Activated CD8-positive, alpha-beta T cell treated with anti-CD3 and anti-CD28 coated beads, Interleukin-2, amount 10 ng/mL, durations not matched to agents 7 days and 5 days (primary cell): ENCODE measurements at places on chromosomes 2 and 18. TPM values are rescaled to one million over a fixed set of nuclear protein-coding genes. Genes with fewer than 3 reads are reported as not detected.

The CXCR4 gene
- total RNA-seq, result 219 TPM

The CCDC74B gene
- 3.2 TPM for total RNA-seq

The VAMP8 gene
- total RNA-seq, result 141 TPM

GRCh38 chr2:149112713-149113112, 74.2 kb downstream of the LYPD6B start:
- no peak overlapping the region for H3K27ac ChIP-seq
- no peaks in the 10 kb centered on the region for H3K36me3 ChIP-seq
- no peak overlapping the region for H3K4me3 ChIP-seq
- DNase-seq, result no peak
- peaks cover 6% of the 10 kb centered on the region for H3K27me3 ChIP-seq
- no peaks in the 10 kb centered on the region for H3K4me1 ChIP-seq

- no peak overlapping the region for H3K4me3 ChIP-seq
- no peak overlapping the region for H3K27ac ChIP-seq
- H3K4me1 ChIP-seq, result no peaks in the 10 kb centered on the region
- H3K36me3 ChIP-seq, result no peaks in the 10 kb centered on the region
- H3K27me3 ChIP-seq, result no peaks in the 10 kb centered on the region
These were observed 478.5 kb upstream of the TNP1 start for GRCh38 chr2:217338306-217338916.

GRCh38 chr2:122753336-122753735, 997.9 kb downstream of the TSN start:
- H3K4me1 ChIP-seq, result no peaks in the 10 kb centered on the region
- no peak overlapping the region for H3K4me3 ChIP-seq
- no peaks in the 10 kb centered on the region for H3K27me3 ChIP-seq
- H3K27ac ChIP-seq, result no peak overlapping the region
- DNase-seq, result no peak

GRCh38 chr18:29191263-29191662, 1014.3 kb upstream of the CDH2 start:
- no peak overlapping the region for H3K4me3 ChIP-seq
- no peak for DNase-seq
- H3K27me3 ChIP-seq, result no peaks in the 10 kb centered on the region
- no peak overlapping the region for H3K27ac ChIP-seq
- no peaks in the 10 kb centered on the region for H3K4me1 ChIP-seq

- DNase-seq, result no peak
- peaks cover 29% of the 10 kb centered on the region for H3K27me3 ChIP-seq
- H3K4me3 ChIP-seq, result no peak overlapping the region
- H3K4me1 ChIP-seq, result peaks cover 19% of the 10 kb centered on the region
- H3K36me3 ChIP-seq, result no peaks in the 10 kb centered on the region
These were observed 2.2 kb downstream of the SLC40A1 start for GRCh38 chr2:189578272-189578950.

DNA sequence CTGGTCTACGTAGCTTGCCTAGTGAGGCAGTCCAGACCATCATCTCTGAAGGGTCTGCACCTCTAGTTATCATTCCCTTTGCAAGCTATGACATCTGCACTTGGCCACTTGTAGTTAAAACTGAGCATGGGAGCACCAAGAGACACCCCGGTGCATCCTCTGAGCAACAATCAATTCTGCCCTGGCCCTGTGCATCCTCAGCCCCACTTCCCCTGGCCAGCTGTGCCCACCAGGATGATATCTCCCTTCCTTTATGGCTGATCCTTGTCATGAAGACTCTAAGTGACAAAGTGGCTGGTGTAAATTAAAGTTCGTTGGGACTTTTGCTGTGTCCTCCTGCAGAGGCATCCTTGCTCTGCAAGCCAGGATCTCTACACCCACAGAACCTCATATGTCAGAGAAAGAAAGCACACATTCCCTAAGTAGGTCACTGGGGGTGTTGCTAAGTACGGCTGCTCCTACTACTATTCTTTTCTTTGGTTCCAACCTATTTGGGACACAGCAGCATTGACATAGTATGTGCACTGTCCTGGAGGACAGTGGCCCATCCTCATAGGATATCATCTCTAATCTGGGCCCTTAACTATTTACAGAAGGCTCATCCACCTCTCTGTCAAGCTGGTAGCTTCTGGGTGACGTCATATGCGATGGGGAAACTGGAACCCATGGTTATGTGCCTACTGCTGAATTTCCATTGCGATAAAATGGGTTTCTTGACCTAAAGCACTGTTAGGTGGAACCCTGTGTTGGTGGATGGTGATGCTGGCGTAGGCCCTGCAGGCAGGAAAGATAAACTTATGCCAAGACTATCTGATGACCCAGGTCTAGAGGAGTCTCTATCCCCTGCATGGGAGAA, 384.3 kb upstream of the ID2 start:
- H3K36me3 ChIP-seq, result peaks cover 53% of the 10 kb centered on the region
- no peak overlapping the region for H3K4me3 ChIP-seq
- H3K4me1 ChIP-seq, result peaks cover 54% of the 10 kb centered on the region

DNA sequence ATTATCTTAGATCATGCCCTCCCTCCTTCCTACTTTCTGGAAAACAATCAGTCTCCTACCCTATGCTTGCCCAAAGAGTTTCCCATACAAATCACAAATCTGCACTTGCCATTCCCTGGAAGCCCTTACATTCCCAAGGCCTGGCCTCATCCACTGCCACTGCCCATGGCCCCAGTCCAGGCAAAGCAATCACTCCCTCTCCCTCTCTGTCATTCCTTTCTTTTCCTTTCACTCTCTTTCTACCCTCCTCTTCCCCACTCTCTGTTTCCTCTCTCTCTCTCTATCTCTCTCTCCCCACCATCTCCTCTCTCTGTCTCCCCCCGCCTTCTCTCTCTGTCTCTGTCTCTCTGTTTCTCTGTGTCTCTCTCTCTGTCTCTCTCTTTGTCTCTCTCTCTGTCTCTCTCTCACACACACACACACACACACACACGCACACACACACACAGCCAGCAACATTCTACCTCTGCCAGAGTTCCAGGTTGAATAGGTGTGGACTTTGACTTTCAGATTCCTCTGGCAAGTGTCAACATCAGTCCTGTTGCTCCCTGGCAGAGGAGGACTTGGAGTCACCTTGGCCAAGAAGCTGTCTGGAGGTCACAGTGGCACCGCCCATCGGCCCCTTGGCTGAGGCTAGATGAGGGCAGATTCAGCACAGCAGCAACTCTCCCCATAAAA, 43.7 kb upstream of the NAT8 start:
- DNase-seq, result no peak
- no peak overlapping the region for H3K4me3 ChIP-seq
- no peaks in the 10 kb centered on the region for H3K36me3 ChIP-seq
- no peak overlapping the region for H3K27ac ChIP-seq
- no peaks in the 10 kb centered on the region for H3K4me1 ChIP-seq

DNA sequence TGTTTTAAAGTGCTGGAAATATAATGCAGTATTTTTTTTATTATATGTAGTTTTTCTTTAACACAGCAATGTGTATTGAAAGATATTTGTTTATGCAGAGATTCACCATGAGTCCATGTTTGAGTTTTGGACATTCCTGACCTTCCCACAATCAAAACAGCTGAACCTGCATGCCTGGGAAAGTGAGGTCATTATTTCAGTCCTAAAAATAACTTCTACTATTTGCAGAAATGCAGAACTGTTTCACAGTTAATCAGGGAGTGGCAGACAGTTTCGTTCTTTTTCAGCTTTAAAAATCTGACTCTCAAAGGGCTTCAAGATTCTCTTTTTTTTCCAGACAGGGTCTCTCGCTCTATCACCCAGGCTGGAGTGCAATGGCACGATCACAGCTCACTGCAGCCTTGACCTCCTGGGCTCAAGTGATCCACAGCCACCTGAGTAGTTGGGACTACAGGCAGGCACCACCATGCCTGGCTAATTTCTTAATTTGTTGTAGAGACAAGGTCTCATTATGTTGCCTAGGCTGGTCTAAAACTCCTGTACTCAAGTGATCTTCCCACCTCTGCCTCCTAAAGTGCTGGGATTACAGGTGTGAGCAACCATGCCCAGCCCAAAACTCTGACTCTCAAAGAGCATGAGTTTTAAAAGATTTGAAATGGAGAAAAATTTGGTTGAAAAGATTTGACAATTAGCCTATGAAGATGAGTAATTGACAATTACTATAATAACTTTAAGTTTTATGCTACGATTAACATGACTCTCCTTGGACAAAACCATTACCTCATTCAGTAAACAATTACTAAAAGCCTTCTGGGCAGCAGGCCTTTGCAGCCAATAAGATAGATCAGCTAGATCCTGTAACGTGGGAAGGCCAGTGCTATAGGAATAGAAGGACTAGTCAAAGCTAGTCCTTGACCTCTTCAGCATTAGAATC, 5.0 kb upstream of the MYL12B start:
- H3K36me3 ChIP-seq, result peaks cover 81% of the 10 kb centered on the region
- no peaks in the 10 kb centered on the region for H3K27me3 ChIP-seq
- no peak for DNase-seq
- peaks cover 86% of the 10 kb centered on the region for H3K4me1 ChIP-seq
